ENCODE measurements at places on chromosomes 6 and 20.

GRCh38 chr6:158047127-158047518 lies 65.5 kb downstream of the SYNJ2 start:
- peak; percentile 20 for DNase-seq

- no peak for DNase-seq
Measured at GRCh38 chr20:51712501-51713212, 55.5 kb downstream of the ATP9A start.

- DNase-seq, result no peak
Measured at GRCh38 chr6:163404825-163405265, 9.7 kb upstream of the QKI start.

- DNase-seq, result no peak
Measured at GRCh38 chr6:138105880-138106664, 1.1 kb downstream of the PERP start.

- DNase-seq, result no peak
Measured at GRCh38 chr20:57993716-57994431, 234.6 kb downstream of the ANKRD60 start.

- no peak for DNase-seq
Measured at GRCh38 chr6:69305456-69305855, 491.4 kb downstream of the LMBRD1 start.

- no peak for DNase-seq
Measured at GRCh38 chr6:36319821-36320220, 16.9 kb downstream of the BNIP5 start.

- no peak for DNase-seq
Measured at GRCh38 chr6:167832497-167833395, 6.0 kb downstream of the AFDN start.

GRCh38 chr6:115908906-115909559 lies 151.7 kb downstream of the FRK start:
- no peak for DNase-seq

DNA sequence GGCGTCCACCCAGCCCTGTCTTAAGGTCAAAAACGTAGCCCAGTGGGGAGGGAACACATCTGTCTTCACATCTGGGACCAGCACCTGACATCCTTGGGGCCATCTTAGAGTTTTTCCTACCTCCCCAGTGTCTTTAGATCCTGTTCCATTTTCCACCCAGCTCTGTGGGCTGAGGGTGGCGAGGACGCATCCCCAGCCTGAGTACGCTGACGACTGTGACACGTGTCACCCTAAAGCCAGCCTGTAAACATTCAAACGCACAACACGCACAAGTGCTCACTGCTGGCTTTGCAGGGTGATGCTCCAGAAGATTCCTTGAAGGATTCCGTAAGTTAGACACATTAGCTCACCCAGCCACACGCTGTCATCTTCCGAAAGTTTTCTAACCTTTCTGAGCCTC lies 215.9 kb downstream of the TAF4 start:
- DNase-seq, result no peak

DNA sequence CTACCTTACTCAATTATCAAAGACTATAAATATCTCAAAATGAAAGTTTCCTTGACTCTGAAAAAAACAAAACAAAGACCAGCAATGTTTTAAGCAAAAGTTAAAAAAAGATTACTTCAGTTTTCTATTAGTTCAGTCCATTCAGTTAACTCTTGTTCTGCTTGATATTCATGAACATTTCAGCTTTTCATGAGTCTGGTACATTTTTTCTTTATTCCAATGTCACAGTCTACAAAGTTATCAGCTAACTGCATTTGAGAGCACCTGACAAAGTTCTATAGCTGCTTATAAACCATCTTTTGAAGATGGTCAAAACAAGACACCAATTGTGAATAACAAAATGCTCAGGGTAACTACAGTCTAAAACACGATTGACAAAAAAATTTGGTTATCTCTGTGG lies 156.1 kb upstream of the NOX3 start:
- DNase-seq, result no peak

DNA sequence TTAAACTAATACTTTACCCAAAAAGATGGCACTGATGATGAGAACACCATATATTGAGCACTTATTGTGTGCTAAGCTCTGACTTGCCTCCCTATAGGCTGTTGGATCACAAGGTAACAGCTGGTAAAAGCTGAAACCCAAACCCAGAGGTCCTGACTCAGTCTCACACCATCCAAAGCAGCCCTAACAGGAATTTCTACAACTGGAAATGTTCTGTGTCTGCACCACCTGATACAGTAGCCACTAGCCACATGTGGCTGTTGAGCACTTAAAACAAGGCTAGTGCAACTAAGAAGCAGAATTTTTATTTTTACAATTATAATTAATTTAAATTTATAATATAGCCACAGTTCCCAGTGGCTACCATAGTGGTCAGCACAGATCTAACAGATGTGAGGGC lies 15.6 kb upstream of the MATN4 start:
- no peak for DNase-seq

DNA sequence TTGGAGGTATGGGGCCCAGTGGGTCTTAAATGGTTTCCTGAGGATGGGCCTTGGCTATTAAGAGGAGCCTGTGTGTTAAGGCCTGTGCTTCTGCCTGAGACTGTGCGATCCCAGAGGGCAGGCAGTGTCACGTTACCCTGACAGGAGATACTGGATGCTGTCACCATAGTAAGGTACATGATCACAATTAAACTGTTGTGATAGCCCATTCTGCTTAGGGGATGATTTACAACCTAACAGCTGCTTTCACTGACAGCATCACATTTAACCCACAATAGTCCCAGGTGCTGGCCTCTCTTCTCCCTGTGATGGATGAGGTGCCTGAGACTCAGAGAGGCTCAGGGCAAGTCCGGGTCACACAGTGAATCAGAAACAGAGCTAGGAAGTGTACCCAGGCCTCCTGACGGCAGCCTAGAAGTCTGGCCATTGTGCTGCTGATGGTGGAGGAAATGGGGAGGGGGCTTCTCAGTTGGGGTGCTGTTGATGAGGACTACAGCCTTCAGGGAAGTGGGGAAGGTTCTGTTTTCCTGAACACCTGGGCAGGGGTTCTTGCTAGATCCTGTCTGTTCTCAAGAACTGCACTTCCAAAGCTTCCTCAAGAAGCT lies 97.3 kb downstream of the MDGA1 start:
- DNase-seq, result no peak

DNA sequence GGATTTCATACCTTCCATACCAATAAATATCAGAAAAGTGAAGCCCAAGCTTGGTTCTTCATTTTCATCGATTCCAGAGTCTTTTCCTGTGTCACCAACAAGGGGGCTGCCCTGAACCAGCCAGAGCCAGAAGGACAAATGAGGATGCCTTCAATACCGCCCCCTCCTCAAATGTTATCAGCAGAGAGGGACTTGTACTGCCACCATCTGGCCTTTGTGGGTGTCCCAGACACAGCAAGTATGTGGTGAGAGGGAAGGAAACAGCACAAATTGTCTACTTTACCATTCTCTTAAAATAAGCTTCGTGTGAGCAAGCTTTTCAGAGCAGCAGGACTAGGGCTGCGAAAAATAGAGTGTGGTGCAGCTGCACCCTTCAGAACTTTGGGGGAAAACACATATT lies 165.3 kb downstream of the SOBP start:
- DNase-seq, result no peak

GRCh38 chr6:19771753-19772336 lies 65.3 kb upstream of the ID4 start:
- DNase-seq, result no peak

GRCh38 chr20:32321390-32321789 lies 36.7 kb upstream of the ASXL1 start:
- DNase-seq, result no peak

GRCh38 chr6:127120787-127121636 lies 2.5 kb downstream of the RSPO3 start:
- DNase-seq, result peak; percentile 5

DNA sequence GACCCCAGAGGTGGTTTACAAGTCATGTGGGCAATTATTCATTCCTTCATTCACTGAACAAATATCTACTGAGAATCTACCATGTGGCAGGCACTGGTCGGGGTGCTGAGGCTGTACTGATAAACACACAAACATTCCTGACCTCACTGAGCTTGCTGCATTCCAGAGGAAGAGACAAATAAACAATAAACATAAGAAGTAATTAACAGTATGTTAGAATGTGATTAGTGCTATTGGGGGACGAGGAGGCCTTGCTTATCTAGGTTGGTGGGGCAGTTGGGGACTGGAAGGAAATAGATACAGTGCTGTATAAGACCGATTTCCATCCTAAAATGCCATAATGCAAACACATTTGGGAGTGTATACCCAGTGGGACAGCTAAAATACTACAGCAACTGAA lies 44.1 kb downstream of the MAK start:
- no peak for DNase-seq

GRCh38 chr20:33009214-33010132 lies 2.0 kb downstream of the BPIFB2 start:
- DNase-seq, result no peak

GRCh38 chr20:38046572-38046971 lies 13.0 kb downstream of the RPRD1B start:
- DNase-seq, result no peak

DNA sequence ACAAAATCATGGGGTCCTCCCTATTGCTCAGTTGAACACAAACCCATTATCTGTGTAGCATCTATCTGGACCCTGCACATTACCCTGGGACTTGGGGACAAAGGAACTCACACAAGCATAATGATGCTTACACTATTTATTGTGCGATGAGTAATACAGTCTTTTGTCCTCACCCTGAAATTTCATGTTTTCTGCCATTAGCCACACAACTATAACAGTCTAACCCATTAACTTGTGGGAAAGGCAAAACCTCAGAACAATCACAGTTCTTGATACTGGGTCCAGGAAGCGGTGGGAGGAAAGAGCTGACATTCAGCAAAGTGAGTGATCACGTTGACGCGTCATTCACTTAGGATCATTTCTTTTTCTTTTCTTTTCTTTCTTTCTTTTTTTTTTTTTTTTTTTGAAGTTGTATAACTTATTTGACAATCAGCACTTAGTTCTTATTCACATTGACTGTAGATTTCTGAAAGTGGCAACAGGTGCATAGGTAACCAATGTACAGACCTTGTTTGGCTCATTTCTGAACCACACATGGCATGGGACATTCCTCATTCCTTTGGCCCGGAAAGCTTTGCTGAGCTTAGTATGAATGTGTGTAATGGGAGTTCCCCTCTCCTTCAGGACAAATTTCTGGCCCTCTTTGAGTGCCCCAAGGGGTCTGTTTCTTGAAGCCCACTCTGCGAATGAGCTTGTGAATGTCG lies 94.8 kb upstream of the CNKSR3 start:
- no peak for DNase-seq

DNA sequence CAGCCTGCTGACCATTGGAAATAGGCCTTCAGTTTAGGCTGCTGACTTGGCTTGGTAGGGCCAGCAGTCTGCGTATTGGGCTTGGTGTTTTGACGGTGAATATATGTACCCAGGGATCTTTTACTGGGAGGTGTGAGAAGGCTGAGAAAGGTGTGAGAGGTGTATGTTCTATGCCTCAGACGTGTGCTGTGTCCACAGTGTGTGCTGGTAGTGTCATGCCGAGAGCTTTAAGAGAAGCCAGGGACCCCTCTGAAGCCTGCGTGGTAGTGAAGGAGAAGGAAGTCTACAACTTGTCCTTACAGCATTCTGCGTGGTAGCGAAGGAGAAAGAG lies 2.1 kb downstream of the SS18L1 start:
- DNase-seq, result no peak

GRCh38 chr6:165468340-165469235 lies 159.2 kb upstream of the C6orf118 start:
- no peak for DNase-seq

GRCh38 chr6:142784344-142784743 lies 160.6 kb downstream of the HIVEP2 start:
- DNase-seq, result no peak

GRCh38 chr20:32999603-33000250 lies 4.5 kb downstream of the SUN5 start:
- DNase-seq, result no peak

- no peak for DNase-seq
Measured at GRCh38 chr6:15511248-15512125, 151.3 kb downstream of the DTNBP1 start.

DNA sequence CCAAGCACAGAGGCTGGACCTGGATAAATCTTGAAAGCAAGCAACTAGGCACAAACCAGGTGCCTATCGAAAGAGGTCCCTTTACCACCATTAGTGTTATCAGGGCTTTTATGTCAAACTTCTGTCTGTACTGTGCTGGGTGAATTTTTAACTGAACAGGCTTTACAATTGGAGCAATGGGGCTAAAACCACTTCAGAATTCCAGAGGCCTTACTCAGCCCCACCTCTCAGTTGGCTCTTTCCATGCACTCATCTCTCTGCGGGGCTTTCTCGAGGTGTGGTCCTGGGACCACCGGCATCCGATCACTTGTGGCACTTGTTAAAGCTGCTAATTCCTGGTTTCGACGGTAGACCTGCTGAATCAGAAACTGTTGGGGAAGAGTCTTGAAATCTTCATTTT lies 232.5 kb downstream of the SOX4 start:
- no peak for DNase-seq

DNA sequence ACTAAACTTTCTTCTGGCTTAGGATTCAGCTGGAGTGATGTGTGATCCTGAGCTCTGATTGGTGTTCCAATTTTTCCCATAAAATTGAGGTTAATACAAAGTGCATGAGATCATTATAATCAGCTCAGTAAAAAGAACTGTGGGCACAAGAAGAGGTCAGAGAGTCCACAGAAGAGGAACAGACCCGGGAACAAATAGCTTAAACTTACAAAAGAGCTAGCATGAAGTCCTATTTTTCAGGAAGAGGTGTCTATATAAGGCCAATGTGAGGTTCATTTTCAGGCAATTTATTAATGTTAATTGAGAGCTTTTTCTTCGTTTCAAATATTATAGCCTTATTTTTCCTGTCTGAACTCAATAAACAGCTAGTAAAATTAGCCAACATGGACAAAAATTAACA lies 26.9 kb upstream of the STX11 start:
- DNase-seq, result no peak

DNA sequence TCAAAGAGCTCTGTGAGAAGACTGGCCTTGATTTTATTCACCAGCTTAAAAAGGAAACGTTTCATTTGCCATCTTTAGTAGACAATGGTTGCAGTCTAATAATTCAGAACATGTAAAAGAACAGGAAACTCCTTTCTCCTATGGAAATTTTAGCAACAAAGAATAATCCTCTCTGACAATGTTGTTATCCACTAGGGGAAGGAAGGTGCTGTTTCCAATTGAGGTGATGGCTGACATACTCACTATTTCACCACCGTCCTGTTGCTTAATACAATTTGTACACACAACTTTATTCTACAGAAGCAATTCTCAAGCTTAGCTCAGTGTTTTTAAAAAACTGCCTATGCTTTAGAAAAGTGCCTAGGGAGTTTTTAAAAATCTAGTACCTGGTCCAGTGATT lies 192.7 kb downstream of the ARHGAP18 start:
- DNase-seq, result no peak

- no peak for DNase-seq
Measured at GRCh38 chr6:73062837-73063236, 162.5 kb downstream of the KHDC1L start.

All from stimulated activated CD8-positive, alpha-beta memory T cell treated with anti-CD3 and anti-CD28 coated beads, Interleukin-2, amount 100 ng/mL, for 1 hour (primary cell).